ENCODE measurements at places on chromosomes 1 and 21.
A peak's percentile ranks its signal among the peaks of the same experiment; 100 is the strongest.

- DNase-seq = no peak
Observed at GRCh38 chr1:168303716-168304540, 23.3 kb downstream of the TBX19 start.

GRCh38 chr1:183025010-183025337, 1.8 kb downstream of the LAMC1 start:
- DNase-seq = no peak

DNA sequence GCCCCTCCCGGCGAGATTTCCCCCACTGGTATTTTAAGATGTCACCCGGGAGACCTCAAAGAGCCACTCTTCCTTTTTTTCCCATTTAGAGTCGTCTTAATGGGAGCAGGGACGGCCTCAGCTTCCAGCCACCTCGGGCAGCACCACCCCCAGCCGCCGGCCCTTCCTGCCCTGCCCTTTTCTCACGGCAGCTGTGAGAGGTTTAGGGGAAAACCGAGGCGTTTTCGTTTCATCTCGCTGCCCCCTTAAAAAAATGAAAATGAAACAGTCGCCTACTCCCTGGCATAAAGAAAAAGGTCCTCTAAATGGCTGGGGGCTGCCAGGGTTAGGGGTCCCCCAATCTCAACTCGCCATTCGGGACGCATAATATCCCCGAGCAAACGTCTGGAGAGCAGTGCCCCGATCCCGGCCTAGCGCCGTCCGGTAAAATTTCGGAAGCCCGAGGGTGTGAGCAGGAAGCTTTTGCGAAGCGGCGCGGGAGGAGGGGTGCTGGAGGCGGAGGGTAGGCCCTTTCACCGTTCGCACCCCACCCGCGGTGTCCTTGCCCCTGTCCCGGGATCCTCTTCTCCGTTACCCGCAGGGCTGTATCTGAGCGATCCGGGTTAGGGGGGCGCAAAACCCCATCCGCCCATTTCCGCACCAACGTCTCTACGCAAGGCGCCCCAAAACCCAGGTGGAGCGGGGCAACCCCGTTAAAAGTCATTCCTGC, 1.2 kb downstream of the RUNX3 start:
- no peak for DNase-seq

DNA sequence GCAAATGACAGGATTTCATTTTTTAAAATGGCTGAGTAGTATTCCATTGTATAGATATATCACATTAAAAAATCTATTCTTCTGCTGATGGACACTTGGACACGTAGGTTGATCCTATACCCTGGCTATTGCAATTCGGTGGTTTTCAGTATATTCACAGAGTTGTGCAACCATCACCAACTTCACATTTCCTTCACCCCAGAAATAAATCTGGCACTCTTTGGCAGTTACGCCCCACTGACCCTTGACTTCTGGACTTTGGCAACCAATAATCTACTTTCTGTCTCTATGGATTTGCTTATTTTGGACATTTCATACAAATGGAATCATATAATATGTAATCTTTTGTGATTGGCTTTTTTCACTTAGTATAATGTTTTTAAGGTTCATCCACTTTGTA, 35.9 kb downstream of the MAP3K7CL start:
- no peak for DNase-seq

- no peak for DNase-seq
Observed at GRCh38 chr1:7659514-7659913, 111.6 kb upstream of the VAMP3 start.

- DNase-seq = no peak
Observed at GRCh38 chr1:208108646-208109330, 135.4 kb downstream of the PLXNA2 start.

GRCh38 chr1:231708394-231708793, 81.8 kb downstream of the DISC1 start:
- no peak for DNase-seq

- peak; percentile 68 for DNase-seq
Observed at GRCh38 chr1:178146436-178146835, 52.5 kb downstream of the RASAL2 start.

GRCh38 chr1:67646145-67647035, 38.6 kb upstream of the GADD45A start:
- DNase-seq = peak; percentile 82

GRCh38 chr21:17250778-17251241, 262.0 kb upstream of the CXADR start:
- DNase-seq = peak; percentile 68

- no peak for DNase-seq
Observed at GRCh38 chr1:164703960-164704411, 145.0 kb downstream of the PBX1 start.

GRCh38 chr21:26297851-26298250, 127.3 kb upstream of the APP start:
- DNase-seq = no peak

- no peak for DNase-seq
Observed at GRCh38 chr1:79042117-79042516, 35.6 kb upstream of the ADGRL4 start.

DNA sequence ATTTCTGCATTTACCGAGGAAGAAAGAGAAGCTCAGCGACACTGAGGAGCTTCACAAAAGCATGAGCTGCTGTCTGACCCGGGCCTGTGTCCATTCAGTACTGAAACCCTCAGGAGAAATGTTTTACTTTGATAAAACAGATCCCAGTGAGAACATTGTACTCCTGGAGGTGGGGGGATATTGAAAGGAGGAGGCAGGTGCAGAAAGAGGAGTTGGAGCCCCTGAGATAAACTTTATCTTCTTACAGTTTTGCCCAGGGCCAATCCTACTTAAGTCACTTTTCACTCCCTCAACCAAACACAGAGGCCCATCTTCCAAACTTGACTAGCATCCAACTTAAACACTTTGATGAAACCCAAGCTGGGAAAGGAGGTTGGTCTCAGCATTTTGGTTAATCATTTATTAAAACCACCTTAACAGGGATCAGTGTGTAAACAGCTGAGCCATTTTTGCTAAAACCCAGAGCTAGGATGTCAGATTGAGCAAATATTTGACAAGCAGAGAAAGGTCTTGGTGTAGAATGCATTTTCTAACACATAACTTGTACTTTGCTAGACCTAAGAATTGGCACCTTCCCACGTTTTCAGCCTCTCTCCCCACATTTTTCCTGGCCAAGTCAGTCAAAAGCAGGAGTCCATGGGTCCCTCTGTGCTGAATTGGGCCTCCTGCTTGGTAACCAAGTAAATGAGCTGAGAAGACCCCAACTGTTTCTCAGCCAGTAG, 32.5 kb upstream of the SARS1 start:
- no peak for DNase-seq

GRCh38 chr1:104636581-104636980, 886.9 kb downstream of the AMY1C start:
- DNase-seq = no peak

DNA sequence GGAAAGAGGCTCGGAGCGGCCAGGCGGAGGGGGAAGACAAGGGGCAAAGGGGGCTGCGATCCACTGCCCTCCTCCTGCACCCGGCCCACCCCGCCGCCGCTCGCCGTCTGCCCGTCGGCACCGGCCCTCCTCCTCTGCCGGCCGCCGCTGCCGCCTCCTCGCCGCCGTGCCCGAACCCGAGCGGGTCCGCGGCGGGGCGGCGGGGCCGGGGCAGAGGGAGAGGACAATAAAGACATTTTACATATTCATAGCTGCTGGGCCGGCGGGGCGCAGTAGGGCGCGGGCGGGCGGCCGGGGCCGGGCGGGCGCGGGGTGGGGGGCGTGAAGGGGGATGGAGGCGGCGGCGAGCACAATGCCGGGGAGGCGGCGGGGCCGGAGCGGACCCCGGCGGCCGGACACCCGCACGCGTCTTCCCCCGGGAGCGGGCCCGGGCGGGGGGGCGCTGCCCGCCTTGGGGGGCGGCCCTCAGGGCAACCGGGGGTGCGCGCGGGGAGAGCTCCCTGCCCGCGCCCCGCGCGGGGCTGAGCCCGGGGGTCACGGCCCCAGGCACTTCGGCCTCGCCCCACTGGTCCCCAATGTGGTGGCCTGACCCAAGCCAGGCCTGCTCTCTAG, 546 bp downstream of the POU2F1 start:
- no peak for DNase-seq

DNA sequence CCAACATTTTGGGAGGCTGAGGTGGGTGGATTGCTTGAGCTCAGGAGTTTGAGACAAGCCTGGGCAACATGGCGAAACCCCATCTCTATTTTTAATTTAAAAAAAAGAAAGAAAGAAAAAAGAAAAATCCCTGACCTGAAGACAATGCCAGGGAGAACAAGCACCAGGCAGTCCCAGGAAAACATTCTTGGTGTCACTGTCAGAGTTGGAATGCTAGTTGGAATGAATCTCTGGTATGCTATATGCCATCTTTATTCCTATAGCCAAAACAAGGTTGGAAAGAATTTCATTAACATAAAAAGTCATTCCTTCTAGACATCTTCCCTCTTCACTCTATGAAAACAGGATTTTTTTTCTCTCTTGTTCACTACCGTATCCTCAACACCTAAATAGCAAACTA, 2.8 kb downstream of the DNAJC8 start:
- DNase-seq = no peak

DNA sequence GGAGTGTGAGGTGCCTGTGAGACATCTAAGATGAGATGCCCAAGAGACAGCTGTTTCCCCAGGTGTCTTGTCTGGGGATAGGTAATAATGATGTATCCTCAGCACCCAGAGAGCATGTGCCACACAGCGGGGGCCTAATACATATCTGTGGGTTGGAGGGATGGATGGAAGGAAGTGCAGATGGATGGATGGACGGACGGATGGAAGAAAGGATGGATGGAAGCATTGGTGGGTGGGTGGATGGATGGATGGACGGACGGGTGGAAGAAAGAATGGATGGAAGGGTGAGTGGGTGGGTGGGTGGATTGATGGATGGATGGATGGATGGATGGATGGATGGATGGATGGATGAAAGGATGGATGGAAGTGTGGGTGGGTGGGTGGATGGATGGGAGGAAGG, 78.5 kb upstream of the EFHD2 start:
- no peak for DNase-seq

DNA sequence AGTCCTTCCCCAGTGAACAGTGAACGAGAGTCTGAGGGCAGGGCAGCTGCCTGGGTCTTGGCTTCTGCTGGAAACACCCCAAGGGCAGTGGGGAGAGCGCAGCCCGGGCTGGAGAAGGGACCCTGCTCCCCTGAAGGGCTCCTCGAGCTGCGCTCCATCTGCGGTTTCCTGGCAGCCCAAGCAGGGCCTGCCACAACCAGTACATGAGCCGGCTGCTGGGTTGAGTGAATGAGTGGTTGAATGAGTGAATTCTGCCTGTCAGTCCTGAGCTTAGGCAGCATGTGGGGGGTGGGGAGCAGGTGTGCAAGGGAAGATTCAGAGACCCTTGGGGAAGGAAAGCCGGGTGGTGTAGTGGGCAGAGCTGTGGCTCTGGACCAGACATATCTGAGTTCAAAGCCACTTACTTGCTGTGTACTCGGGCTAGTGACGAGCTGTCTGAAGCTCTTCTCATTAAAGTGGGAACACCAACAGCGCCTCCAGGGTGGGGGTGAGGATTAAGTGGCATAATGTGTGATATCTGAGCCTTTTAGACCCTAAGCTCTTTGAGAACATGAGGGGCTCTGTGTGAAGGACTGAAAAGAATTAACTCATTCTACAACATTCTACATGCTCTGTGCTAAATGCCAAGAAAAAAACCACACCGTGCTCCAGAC, 3.7 kb downstream of the OPRD1 start:
- no peak for DNase-seq

GRCh38 chr1:99599678-99600175, 46.2 kb upstream of the PALMD start:
- no peak for DNase-seq

- no peak for DNase-seq
Observed at GRCh38 chr1:210159211-210159610, 73.4 kb upstream of the SERTAD4 start.

DNA sequence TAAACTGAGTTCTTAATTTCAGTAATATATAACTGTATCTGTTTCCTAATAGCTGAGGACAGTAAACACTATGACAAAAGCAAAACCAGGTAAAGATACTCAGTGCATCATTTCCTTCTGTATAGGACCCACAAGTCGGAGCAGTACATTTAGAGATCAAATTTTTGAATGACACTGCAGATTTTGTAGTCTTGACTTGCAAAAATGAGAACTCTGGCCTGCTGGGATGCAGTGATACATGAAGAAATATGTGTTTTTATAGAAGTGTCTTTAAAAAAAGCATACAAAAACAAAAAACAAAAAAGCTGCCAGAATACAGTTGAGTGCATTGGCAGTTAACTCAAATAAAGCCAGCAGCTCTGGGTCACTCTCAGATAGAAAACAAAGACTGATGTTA, 19.0 kb downstream of the GART start:
- DNase-seq = no peak
